ENCODE measurements at places on chromosomes 6 and 20.

DNA sequence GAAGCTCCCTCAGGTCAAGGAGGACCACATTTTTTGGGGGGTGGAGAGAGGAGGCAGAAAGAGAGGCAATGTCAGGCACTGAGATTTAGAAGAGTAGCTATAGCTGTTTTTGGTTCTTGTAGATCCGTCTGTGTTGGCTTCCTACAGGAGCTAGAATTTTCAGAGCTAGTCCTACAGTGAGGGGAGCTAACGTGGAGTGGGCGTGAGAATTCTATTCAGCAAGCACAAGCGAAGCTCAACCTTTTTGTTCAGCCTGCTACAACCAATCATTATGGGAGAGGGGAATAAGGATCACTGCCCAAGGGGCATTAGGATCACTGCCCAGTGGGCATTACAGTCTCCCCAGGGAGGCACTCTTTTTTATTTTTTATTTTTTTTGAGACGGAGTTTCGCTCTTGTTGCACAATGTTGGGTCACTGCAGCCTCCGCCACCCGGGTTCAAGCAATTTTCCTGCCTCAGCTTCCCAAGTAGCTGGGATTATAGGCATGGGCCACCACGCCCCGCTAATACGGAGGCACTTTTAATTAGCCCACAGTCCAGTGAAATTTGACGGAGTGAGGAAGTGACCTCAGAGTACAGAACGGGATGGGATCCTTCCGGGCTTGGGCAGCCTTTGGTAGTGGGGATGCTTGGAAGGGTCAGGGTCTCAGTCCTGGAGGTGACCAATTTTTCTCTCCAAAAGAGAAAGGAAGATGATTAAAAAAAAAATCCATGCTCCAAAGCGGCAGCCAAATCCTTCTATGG is 1.1 kb upstream of the PANK2 start:
- no peak for DNase-seq

DNA sequence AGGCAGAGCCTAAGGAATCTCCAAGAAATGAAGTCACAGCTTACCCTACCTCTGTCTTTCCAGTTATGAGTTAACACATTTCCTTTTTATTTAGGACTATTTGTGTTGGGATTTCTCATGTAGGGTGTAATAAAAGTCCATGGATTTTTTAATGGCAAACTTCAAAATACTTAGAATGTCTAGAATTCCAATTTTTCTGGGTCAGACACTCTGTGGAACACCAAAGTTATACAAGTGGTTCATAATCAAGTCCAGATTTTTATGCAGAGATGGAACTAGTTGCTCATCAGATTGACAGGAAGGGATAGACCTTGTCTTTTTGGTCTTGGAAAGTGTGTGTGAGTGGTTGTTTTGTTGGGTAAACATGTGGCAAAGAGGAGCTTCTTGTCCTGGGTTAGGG is 303.5 kb upstream of the RNF24 start:
- DNase-seq, result no peak

GRCh38 chr6:42419490-42420280 is 32.0 kb downstream of the TRERF1 start:
- no peak for DNase-seq

- no peak for DNase-seq
Measured at GRCh38 chr6:134669485-134669884, 280.4 kb downstream of the ALDH8A1 start.

- DNase-seq, result no peak
Measured at GRCh38 chr6:13278991-13279390, 49.3 kb downstream of the TBC1D7 start.

All from NCI-H226 (cell line).